ENCODE measurements at places on chromosomes 13 and 19.

- no peak for DNase-seq
These were observed 239.1 kb downstream of the KLF12 start for GRCh38 chr13:73894995-73895571.

DNA sequence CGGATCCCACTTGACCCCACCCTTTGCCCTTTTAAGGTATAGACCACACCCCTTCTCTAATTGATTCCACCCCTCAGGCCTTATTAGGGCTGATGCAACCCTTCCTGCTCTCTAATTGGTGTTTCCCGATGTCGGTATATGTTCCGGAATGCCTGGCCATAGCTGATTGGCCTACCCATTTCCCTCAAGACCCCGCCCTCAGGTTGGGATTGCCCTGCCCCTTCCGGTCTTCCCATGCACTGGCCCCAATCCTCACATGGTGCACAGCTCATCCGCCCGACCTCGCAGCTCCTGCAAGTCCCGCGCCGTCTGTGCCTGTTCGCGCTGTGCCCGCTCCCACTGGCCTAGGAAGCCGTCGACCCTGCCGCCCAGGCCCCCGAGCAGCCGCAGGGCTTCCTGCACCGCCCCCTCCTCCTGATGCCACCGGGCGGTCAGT is 18.1 kb downstream of the TSKS start:
- DNase-seq, result no peak

GRCh38 chr13:68190818-68191217 is 960.7 kb upstream of the PCDH9 start:
- no peak for DNase-seq

GRCh38 chr19:40611096-40611495 is 9.9 kb downstream of the LTBP4 start:
- no peak for DNase-seq

GRCh38 chr13:74409551-74409950 is 275.3 kb upstream of the KLF12 start:
- DNase-seq, result no peak

- DNase-seq, result no peak
These were observed 3.2 kb downstream of the ARHGAP35 start for GRCh38 chr19:46863818-46864629.

DNA sequence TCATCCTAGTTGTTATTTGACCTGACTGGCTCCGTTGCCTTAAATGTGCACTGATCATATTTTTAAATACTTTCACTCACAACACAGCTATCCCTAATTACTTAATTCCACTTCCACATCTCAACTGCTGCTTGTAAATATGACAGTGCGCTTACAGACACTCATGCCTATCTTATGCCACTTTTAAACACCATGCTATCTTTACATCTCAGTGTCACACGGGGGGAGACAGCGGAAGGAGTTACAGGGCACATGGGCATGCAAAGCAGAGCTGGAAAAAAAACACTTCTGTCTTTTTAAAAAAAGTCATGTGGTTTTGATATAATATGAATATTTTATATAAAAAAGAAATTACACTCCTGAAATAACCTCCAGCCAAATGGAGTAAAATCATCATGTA is 44.1 kb downstream of the SMAD9 start:
- no peak for DNase-seq

DNA sequence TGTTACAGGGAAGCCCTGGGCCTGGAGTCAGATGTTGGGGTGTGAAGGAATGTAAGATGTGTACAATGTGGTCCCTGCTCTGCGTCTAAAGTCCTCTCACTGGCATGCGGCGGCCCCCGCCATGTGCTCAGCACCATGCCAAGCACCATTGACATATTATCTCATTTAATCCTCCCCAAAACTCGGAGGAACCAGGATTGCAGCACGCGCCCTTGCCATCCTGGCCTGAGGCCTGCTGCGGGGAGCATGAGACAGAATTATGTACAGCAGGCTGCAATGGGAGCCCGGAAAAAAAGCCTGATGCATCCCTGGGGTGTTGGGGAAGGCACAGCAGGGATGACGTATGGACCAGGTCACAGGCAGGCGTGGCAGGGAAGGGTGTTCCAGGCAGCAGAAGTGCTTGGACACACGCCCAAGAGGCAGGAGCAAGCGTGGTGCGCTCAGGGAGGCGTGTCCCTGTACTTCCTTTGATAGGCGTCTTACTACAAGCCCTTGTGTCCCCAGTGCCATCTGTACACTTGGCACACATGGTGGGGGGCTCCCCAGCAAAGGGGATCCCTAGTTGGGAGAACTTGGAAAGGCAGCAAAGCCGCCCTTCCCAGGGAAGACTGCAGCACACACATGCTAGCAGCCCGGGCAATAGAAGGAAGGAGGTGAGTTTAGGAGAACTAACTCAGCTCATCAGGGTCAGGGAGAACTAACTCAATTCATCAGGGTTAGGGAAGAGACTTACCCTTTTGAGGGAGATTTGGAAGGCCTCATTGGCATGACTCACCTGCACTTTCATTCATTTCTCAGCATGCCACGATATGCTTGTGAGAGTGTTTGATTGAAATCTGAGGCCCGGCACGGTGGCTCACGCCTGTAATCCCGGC is 3.4 kb downstream of the EVI5L start:
- DNase-seq, result no peak

Measured in D721Med (cell line).